ENCODE measurements at places on chromosomes 2 and 18.
A peak's percentile ranks its signal among the peaks of the same experiment; 100 is the strongest.

GRCh38 chr2:170680172-170680941, 34.8 kb upstream of the SP5 start:
- DNase-seq, result no peak

DNA sequence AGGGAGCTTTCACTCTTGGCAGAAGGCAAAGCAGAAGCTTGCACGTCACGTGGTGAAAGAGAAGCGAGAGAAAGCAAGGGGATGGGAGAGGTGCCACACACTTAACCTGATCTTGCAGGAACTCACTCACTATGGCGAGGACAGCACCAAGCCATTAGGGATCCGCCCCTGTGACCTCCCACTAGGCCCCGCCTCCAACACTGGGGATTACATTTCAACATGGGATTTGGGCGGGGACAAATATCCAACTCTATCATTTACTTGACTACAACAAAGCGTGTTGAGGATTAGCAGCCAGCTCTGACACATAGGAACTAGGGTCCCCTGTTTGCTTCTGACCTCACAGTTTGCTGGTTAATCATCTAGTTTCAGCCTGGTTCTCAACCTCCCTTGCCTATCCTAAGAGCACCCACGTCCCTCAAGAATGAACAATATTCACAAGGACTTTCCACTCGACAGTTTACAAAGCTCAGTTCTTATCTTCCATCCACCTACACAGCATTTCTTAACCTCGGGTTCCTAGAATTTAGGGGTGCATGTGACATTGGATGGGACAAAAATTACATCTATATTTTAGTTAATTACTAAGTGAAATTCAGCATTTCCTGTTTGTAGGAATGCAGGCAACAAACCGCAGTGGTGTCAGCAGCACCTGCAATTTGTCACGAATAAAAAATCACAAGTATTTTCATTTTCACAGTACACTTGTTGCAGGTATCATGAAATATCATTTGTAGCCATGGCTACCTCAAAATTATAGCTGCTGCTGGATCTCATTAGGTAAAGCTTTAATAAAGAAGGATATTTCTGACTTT, 36.0 kb downstream of the LBH start:
- DNase-seq, result no peak

GRCh38 chr2:69147841-69148533, 135.0 kb downstream of the ANTXR1 start:
- DNase-seq, result no peak

DNA sequence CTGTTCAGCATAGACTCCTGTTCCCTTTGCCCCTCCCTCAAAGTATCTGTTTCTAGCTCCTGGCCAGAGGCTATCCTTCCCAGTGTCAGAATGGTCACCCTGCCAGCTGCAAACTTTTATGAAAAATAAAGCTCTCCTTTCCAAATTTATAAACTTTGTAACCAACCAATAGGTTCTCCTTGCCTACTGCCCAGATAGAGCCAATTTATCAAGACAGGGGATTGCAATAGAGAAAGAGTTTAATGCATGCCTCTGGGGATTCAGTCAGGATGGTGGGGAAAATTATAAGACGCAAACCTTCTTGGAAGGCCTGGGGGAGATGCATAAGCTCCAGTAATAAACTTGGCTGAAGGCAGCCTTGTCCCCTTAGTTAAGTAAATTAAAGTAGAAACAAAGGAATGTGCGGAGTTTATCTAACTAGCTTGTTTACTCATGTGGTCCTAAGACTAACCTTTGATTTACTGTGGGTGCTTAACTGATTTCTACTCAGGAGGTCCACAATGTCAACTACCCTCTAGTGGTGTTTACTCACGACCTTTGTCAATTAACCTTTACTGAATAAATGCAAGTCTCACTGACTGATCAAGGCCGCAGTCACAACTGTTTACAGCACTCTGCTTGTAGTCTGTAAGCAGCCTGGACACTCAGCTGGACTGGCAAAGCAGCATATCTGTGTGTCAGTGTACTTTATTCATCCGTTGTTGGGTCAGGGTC, 42.9 kb upstream of the PDK1 start:
- DNase-seq, result no peak

- DNase-seq, result no peak
Observed at GRCh38 chr2:16908656-16909055, 243.0 kb upstream of the CYRIA start.

DNA sequence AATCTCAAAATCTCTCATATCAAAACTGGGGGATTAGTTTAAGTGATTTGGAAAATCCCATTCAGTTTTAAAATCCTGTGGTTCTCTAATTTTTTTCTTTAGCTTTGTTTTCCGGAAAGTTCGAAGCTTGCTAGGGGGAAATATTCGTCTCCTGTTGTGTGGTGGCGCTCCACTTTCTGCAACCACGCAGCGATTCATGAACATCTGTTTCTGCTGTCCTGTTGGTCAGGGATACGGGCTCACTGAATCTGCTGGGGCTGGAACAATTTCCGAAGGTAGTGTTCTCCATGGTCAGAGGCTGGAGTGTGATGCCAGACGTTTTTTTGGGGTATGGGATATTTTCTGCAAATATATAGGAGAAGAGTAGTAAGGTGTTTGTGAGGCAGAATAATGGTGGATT, 66.1 kb downstream of the ACSL3 start:
- DNase-seq, result no peak

GRCh38 chr2:67485431-67485830, 88.3 kb downstream of the ETAA1 start:
- peak; percentile 51 for DNase-seq

DNA sequence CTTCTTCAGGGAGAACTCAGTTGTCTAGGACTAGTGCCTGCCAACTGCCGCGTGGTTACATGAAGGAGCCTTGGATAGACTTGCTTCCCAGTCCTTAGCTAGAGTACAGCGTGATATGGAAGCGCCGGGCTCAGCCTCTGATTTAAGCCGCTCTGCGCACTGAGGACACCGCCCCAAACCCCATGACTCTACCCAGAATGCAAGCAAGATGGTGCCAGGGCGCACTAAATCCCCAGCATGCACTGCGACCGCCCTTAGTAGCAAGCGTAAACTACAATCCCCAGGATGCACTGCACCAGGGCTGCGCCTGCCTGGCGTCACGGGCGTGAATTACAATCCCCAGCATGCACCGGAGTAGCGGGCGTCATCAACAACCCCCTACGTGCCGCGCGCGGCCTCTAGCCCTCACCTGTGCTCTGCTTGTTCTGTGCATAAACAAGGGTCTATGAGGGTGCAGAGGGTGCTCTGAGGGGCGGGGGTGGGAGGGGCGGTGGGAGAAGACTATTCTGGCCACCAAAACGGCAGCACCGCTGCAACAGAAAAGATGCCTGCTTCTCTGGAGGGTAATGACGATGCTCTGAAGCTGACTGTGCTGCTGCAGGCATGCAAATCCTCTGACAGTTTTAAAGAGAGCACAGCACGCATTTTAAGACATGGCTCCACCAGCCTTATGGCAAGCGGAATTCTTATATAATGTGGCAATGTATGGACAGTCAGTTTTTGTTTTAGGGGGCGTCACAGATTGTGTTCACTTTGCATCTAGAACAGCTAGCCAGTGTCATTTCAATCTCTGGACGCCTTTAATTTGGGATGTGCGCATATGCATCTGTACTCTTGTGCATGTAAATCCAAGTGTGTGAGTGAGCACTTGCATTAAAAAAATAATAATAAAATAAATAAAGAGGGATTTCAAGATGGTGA, 282.5 kb upstream of the MYT1L start:
- DNase-seq, result peak; percentile 81

GRCh38 chr18:32754508-32755263, 18.1 kb downstream of the KLHL14 start:
- DNase-seq, result no peak

DNA sequence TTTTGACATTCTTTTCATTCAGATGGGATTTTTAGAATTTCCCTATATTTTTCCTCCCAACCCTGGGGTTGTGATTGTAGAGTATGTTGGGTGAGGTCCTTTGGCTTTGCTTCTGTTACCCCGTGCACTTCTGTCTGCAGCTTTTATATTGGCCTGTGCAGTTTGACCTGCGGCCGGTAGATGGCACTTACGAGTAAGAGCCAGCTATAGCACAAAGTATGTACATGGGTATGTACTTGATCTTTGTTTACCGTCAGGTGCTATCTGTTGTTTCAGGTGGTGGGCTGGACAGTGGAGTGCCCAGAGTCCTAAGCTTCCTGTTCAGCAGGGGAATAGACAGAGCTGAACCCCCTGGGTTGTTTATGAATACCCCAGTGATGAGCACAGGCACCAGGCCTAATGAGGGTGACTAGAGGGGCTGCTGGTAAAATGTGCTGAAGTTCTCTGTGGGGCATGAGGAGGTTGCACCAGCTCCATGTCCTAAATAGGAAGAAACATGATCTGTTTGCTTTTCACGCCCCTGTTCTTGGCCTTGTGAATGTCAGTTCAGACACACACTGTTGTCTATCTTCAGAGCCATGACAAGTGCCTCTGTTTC, 58.9 kb upstream of the THUMPD2 start:
- DNase-seq, result peak; percentile 64

GRCh38 chr2:133400411-133400810, 167.9 kb downstream of the NCKAP5 start:
- DNase-seq, result no peak

DNA sequence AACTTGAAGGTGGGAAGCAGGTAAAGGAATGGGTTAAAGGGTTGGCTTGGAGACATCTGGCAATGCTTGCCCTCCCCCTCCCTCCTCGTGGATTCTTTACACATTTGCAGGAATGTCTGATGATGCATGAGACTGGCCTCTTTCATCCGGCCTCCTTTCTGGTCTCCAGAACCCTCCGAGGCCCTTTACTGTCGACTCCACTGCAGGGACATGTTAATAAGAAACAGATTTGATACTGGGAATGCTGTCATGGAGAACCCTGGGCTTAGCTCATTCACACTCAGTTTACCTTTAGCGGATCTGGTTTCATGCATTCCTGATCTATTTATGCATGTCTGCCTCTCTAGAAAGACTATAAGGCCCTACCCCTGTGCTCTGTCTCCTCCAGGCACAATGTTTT, 238.7 kb downstream of the TGIF1 start:
- peak; percentile 79 for DNase-seq

DNA sequence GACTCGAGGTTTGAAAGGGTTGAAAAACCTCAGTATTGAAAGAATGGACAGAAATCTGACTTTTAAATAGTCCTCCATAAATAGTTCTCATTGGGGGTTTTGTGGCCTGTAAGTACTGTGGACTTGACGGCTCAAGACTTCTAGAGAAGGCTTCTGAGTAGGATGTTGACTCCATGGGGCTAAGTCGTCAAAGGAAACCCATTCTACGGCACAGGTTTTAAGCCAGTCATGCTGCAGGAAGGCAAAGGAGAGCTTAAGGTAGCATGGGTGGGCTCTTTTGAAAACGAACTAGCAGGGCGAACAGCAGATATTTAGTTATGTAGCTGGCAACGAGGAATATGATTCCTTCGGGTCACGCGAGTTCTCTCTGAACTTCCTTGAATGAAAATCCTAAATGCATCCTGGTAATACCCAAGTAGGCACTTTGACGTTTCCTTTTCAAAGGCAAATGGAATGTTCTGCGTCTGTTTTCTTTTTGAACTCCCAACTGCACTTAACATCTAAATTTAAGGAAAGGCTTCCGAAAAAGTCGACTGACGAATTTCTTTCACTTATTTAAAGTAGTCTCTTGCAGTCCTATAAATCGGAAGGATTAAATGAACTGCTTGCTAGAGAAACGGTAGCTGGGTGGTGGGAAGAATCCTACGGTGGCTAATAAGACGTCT, 1.1 kb upstream of the NEDD4L start:
- no peak for DNase-seq

DNA sequence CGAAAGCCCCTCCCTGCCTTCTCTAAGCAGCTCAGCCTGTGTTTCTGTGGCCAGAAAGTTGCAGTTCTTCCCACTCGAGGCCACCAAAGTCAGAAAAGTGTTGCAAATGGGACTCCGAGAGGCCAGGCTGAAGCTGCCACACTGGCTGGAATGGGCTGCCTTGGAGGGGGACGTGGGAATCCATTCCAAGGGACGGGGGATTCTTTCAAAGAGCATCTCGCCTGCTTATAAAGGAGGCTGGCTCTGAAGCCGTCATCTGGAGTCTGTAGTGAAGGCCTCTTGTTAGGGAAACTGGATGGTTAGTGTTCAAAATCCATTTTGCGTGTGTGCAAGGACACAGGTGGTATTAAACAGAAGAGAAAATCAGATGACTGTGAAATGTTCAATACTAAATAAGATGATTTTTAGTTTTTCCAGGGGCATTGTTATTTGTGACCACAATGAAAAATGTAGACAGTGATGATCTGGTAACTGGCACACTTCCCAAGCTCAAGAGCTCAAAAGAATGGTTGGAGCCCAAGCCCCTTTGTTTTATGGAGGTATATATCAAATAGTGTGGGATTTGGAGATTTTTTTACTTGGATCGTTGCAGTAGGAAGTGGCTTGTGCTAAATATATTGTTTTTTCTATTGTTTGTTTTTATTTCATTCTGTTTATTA, 782 bp downstream of the FAM228B start:
- DNase-seq, result peak; percentile 50

DNA sequence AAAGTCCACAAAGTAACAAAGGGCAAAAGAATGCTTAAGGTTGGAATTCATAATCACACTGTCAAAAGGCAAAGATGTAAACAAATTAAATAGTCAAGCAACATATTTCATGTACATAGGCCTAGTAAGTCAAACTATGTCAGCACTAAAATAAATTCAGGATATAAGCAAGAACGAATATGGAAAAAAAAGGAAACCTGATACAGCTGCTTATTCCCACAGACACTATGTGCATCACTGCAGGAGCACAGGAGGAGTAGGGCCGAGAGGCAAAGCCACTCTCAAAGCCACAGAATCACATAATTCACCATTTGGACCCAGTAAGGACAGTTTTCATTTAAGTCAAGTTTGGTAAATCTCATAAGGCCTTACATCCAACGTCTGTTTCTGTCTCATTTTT, 116.6 kb downstream of the SATB2 start:
- no peak for DNase-seq

GRCh38 chr2:130327703-130328527, 14.8 kb upstream of the IMP4 start:
- peak; percentile 31 for DNase-seq

DNA sequence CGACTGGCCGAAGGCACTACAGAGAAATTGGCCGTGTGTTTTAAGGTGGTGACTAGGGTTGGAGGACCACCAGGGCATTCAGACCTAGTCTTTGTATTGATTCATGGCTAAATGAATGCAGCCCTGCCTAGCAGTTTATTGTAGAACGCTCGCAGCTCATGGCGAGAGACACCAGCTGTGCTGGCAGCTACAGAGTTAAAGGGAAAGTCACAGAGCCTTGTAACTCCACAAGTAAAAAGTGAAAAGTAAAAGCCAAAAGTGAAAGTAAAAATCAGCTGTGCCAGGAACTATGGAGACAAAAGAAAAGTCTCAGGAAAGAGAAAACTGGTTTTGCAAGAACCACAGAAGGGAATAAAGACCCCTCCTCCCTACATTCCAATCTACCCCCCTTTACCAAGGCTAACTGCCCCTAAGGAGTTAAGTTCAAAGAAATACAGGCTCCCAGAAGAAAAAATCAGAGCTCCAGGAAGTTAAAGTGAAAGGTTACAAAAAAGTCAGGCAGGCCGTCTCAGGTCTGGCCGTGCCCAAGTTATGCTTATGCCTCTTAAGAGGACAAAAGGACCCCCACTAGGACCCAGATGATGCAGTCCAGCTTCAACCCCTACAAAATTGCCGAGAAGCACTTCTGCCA, 46.4 kb upstream of the SELENOI start:
- peak; percentile 71 for DNase-seq

- DNase-seq, result peak; percentile 76
Observed at GRCh38 chr2:73112913-73113854, at the start of gene RAB11FIP5. Gene RAB11FIP5, minus strand, starts transcription at chr2:73112948. Its CDS starts 171 bp downstream, at chr2:73112777.

- DNase-seq, result no peak
Observed at GRCh38 chr2:135086222-135086621, 34.1 kb downstream of the RAB3GAP1 start.

- peak; percentile 75 for DNase-seq
Observed at GRCh38 chr18:21439431-21439846, 161.1 kb downstream of the ESCO1 start.

GRCh38 chr2:112730216-112730615, 9.4 kb downstream of the NT5DC4 start:
- DNase-seq, result no peak
